ENCODE measurements at places on chromosomes 13 and 19.

DNA sequence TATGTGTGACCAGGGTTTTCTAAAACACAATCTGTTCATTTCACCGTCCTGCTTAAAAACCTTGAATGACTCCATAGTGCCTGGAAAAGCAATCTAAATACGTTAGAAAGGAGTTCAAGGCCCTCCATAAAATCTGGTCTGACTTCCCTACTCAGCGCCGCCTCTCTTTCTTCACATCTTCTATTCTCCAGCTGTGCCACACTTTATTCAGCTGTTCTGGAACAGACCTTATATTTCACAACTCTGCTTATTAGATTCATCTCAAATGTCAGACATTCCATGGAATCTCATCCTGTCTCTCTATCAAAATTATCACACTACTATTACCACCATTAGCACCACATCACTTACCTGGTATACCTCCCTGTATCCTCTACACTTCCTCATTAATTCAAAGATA is 19.8 kb upstream of the SPART start:
- no peak for DNase-seq

DNA sequence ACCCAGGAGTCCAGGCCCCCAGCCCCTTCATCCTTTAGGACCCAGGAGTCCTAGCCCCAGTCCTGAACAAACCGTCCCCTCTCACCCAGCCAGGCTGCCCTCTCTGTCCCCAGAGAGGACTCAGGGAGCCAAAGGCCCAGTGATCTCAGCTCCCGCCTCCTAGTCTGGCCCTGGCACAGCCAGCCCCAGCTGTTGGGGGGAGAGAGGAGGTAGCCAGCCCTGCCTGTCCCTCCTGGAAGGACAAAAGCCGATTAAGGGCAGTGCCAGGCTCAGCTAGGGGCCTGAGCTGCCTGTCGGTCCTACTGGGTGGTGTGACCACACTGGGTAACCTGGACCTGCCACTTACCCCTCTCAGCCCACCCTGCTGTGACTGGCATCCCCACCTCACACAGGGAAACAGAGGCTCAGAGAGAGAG is 14.5 kb downstream of the LIPE start:
- DNase-seq, result no peak

DNA sequence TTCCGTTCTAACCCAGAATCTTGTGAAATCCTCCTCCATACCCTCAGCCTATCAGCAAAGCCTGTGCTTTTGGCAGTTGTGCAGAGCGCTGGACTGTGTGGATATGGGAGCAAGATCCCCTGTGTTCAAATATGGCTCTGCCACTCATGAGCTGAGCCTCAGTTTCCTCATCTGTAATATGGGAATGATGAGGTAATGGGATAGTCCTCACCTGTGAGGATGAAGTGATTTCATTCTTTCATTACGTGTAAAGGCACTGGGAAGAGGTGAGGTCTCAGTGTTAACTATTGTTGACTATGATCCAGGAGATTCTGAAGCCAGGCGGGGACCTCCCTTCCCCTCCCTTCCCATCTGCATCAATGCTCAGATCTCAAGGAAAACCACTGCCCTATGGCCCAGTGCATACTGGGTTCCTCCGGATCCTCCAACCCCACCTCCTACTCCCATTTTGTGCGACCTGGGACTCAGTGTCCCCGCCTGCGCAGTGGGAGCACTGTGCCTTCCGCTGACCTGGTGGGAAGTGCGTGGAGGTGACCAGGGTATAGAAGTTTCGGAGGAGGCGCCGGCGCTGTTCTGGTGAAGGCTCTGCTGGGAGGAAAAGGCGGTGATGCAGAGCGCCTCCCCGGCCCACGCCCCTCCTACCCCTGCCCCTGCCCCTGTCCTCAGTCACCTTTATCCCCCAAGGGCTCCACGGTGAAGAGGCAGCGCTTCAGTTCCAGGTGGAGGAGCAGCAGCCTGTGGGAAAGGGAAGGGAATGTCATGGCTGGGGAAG is 5.0 kb downstream of the FUZ start:
- no peak for DNase-seq

- no peak for DNase-seq
These were observed 2.6 kb upstream of the ZNF559 start for GRCh38 chr19:9321338-9321737.

DNA sequence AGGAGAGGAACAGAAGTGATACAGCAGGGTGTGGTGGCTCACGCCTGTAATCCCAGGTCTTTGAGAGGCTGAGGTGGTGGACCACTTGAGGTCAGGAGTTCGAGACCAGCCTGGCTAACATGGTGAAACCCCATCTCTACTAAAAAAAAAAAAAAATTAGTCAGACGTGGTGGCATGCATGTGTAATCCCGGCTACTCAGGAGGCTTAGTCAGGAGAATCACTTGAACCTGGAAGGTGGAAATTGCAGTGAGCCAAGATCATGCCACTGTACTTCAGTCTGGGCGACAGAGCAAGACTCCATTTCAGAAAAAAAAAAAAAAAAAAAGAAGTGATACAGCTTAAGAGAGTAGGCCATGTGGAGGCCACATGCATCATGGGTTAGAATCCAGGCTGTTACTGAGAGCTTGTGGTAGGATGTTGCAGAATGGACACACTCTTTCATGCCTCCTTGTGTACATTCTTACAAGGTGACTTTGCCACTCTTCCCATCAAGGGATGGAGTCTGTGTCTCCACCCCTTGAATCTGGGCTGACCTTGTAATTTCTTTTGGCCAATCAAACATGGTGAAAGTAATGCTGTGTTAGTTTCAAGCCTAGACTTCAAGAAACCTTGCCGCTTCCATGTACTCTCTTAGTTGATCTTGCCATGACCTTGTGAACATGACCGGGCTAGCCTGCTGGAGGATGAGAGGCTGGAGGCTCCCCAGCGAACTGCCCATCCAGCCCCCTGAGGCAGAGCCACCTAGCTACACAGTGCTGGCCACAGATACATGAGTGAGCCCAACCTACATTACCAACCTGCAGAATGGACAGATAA is 12.3 kb downstream of the FAM187B start:
- DNase-seq, result no peak

- no peak for DNase-seq
These were observed 118.2 kb downstream of the KCNRG start for GRCh38 chr13:50133358-50133953.
